SIG-M5 (cell line): ENCODE measurements at places on chromosomes 5 and 9.

DNA sequence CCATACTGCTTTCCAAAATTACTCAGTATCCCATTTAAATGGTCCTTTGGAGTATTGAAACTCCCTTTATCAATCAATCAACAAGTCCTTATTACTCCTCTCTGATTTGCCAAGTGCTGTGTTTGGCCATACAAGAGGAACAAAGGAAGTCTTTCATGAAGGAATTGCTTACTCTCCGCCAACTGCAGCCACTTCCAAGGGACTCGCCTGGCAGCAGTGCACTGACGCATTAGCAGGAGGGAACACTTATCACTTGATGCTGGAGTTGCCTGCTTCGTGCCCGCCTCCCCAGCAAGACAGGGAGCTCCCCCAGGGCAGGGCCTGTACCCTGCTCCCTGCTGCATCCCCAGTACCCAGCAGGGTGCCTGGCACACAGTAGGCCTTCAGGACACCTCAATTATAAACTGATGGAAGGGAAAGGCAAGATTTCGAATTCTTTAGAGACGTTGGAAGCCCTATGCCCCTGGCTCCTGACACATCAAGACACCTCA is 97.9 kb downstream of the CRB2 start:
- no peak for DNase-seq

- no peak for DNase-seq
Observed at GRCh38 chr5:98775246-98776065, 2.0 kb downstream of the RGMB start.

- DNase-seq = no peak
Observed at GRCh38 chr9:6686396-6686795, 40.9 kb upstream of the GLDC start.

- DNase-seq = no peak
Observed at GRCh38 chr5:109574985-109575384, 114.7 kb upstream of the MAN2A1 start.

DNA sequence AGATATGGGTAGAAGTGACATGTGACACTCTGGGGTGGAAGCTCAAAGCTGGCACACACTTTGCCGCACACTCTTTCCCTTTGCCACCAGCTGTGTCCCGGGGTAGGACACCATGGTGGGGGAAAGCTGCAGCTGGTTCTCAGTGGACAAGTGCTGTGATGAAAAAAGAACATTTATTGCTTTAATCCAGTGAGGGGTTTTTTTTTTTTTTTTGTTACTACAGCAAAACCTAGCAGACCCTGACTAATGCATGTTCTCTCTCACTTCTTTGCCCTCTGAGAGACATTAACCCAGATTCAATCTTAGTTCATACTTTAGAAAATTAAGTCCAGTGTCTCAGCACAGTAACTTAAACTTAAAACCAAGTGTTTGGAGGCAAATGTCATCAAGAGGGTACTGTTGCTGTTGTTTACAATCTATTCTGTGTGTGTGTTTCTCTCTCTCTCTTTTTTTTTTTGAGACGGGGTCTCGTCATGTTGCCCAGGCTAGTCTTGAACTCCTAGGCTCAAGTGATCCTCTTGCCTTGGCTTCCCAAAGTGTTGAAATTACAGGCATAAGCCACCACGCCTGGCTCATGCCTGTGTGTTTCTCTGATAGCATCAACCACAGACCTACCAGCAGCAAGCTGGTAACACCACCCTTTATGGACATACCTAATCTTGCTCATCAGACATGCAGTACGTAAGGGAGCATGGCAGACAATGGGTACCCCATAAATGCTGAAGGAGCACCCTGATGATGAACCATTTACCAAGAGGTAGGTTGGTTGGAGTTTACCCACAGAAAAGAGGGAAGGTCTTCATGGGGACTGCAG is 84.7 kb upstream of the TBC1D2 start:
- DNase-seq = no peak

DNA sequence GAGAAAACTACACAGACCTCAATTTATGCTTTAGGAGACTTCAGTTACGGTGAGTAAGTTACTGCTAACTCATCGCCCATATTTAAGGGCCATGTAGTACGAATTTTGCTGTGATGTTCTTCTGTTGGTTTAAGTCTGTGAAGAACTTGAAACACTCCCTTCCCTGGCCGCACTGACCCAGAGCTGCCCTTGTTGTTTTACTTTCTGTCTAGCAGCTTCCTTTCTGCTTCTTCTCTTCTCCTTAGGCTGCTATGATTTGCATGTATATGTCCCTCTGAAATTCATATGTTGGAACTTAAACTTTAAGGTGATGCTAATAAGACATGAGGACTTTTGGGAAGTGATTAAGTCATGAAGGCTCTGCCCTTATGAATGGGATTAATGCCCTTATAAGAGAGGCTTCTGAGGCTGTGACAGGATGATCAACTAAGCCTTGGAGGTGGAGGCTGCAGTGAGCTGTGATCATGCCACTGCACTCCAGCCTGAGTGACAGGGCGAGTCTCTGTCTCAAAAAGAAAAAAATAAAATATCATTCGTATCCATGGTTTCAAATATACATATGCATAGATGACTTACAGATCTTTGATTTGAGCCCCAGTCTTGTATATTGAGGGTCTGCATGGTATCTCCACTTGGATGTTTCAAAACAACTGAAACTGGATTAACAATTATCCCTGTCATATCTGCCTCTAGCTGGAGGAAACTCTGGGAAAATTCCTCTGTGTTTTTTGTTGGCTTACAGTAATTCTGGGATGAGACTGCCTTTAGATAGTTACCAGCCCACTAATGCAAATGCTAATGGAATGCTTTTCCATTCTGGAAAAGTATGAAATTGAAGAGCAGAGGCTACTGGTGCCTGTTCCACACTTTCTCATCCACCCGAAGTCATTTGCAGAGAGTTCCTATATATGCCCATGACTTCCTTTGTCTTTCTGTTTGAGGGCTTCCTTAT is 263.4 kb upstream of the ACTBL2 start:
- DNase-seq = no peak
